ENCODE measurements at places on chromosomes 2 and 18.

DNA sequence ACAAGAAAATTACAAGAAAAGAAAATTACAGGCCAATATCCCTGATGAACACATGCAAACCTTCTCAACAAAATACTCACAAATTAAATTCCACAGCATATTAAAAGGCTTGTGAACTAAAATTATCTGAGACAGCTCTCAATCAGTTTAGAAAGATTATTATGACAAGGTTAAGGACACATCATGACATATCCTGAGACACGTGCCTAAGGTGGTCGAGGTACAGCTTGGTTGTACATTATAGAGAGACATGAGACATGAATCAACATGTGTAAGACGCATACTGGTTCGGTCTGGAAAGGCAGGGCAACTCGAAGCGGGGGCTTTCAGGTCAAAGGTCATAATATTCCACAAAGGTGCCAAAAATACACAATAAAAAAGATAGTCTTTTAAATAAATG, 598.3 kb upstream of the REG3G start:
- no peak for DNase-seq

- DNase-seq = no peak
Observed at GRCh38 chr2:235909358-235909757, 258.8 kb downstream of the GBX2 start.

DNA sequence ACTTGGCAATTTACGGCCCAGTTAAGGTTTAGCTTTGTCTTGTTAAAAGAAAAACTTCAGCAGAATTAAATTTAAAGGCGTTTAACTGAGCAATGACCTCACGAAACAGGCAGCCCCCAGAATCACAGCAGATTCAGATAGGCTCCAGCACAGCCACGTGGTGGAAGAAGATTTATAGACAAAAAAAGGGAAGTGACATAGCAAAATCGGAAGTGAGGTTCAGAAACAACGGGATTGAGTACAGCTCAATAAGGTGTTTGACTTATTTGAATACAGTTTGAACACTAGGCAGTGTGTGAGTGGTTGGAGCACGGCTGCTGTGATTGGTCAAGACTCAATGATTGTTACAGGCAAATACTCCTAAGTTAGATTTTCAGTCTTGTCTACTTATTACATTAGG, 79.8 kb downstream of the MOGAT1 start:
- DNase-seq = no peak

- no peak for DNase-seq
Observed at GRCh38 chr18:43587538-43588153, 310.4 kb upstream of the SYT4 start.

GRCh38 chr18:70132999-70133398, 72.5 kb downstream of the RTTN start:
- DNase-seq = no peak

- DNase-seq = no peak
Observed at GRCh38 chr2:114006460-114006859, 116.6 kb downstream of the ACTR3 start.

DNA sequence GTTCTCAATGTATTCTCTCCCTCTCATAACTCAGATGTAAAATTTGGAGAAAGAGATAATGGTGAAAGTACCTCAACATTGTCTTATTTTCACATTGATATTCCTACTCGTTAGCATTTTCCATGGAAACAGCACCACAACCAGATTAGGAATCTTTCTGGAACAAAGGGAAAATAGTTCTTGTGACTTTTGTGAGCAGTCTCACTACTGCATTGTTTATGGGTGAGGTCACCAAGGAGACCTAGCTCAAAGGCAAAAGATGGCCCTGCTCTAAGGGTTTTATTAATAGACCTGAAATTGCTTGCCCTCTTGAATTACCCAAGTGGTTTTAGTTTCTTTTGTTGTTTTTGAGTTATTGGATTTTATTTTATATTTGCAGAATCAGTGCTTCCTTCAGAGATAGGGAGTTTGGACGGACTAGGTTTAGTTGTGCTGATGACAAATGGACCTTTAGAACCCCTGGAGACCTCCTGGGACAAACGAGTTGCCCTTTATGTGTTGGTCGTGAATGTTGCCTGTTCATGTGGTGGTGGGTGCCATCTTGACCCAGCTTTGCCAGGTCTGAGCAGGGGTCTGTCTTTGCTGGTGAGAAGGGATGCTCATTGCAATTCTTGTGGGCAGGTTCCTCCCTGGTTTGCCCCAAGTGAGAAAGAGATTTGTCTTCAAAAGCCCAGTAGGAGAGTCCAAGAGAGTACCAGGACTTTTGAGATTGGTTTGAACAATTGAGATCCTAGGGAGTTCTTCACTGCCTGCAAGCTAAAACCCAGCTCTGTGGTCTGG, 58.1 kb downstream of the INPP4A start:
- no peak for DNase-seq

DNA sequence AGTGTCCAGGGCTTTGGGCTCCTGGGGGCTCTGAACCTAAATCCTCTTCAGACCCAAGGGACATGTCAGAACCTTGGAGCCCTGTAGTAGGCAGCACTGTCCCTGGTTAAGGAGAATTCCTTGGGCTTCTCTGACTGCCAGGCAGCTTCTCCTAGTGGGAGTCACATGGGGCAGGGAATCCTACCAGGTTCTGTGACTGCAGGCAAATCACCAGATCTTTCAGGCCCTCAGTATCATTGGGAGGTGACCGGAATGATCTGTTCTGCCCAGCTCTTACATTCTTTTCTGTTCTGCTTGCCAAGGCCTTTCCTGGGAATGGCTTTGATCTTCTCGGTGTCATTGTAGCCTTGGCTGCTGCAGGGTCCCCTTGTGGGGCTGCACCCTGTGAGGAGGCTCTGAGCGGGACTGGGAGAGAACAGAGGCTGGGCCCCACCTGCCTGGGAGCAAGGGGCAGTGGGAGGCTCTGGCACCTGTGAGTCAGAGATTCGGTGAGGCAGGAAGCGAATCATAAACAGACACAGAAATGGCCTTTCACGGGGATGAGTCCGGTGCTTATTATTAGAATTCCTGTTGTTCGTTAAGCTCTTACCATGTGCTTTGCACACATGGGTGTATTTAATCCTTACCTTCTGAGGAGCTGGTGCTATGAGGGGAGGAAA, 14.1 kb downstream of the CEP68 start:
- no peak for DNase-seq

DNA sequence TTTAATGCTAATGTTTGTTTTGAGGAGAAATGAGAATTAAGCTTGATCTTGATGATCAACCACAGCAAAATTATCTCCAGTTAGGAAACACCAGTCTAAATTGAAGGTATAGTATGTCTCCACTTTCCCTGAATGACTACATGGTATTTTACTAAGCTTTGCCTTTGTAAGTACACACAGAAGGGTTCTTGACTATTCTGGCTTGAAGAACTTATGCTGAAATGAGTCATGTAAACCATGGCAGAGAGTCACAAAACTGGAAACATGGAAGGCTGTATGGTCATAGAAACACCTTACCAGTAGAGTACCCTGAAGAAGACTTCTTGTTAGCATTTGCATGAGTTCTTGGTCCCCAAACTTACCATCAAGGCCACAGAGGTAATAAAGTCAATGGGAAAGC, 250.5 kb downstream of the SLC8A1 start:
- no peak for DNase-seq

DNA sequence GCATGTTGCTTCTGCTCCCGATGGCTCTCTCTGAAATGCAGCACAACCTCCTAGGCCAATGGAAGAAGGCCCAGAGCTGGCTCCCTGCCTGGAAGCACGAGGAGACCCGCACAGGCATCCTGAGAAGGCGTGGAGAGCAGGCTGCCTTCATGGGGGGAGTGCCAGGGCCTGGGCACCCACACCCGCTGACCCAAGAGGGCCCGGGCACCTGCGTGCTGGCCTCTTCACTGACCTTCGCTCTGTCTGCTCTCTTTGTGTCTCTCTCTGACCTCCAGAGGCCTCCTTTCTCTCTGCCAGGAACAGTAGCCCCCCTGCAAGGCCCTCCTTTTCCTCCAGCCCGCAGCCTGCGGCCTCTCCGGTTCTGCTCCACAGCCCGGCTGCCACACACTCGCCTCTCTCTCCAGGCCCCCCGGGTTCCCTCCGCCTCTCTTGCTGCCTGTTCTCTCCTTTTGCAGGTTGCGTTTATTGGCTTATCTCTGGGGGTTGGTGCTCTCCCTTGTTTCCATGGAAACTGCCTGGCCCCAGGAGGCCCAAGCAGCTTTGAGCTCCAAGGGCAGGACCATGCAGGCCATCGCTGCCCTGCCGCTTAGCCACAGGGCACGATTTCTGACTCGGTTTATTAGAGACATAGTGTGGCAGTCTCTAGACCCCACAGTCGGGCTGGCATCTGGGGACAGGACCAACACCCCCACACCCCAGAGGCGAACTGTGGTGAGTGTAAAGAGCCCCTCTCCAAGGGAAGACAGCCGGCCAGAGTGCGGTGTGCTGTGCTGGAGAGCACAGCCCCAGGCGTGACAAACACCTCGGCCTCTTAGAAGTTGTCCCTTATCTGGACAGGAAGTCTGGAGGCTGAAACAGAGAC, 1.7 kb downstream of the MZT2B start:
- no peak for DNase-seq

DNA sequence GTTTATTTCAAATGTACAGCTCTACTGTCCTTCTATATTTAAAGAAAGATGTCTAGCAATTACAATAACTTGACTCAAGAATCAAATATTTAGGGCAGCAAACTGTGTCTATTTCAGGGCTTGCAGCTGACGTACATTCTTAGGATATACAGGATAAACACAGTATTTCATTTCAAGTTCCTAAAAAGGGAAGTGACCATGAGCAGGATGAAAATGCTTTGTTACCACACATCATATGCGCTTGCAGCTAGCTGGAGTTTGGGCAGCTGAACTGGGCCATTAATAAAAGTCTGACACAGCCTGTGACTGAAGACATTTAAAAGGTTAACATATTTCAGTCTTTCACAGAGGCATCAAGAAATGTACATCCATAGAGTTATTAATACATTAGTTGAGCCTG, 264.6 kb upstream of the TRIB2 start:
- DNase-seq = no peak

DNA sequence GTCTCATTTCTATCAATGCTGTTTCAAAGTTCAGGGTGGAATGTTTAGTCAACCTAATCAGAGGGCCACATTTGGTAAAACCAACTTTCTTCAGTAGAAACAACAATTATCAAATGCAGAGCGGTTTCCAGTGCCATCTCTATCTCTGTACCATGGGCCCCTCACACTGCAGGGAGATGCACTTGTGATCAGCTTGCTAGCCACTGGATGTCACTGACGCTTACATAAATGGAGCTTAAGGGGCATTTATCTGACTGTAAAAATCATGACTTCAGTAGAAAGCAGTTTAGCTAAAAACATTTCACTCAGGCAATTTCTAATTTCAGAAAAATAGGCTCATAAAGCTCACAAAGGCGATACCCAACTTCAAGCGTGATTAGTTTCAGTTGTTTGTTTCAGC, 678.0 kb downstream of the ZEB2 start:
- DNase-seq = no peak

DNA sequence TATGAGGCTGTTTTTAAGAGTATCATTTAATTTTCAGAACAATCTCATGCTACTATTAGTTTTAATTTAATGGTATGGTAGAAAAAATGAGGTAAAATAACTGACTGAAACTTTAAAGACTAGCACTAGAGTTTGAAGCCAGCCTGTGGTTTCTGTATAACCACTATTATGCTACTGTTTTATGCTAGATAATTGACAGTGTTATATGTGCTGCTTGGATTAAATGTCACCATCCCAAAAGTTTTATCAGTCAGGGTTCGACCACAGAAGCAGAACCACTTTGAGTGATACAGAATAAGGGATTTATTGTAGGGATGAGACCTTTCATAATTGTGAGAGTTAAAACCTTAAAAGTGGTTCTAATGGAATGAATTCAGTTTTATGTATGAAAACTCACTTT, 271.6 kb downstream of the PTGR3 start:
- no peak for DNase-seq

Measured in CD4-positive, alpha-beta T cell (primary cell).